ENCODE measurements at places on chromosomes 6 and 20. TPM values are rescaled to one million over a fixed set of nuclear protein-coding genes. Genes with fewer than 3 reads are reported as not detected.

TCP11 gene
- total RNA-seq: not detected

FAM162B gene
- 1.6 TPM for total RNA-seq

MAP7 gene
- total RNA-seq: 0.49 TPM

CYP39A1 gene
- total RNA-seq: 4.7 TPM

TINAG gene
- total RNA-seq: not detected

SYCP2 gene
- total RNA-seq: 0.74 TPM

PTPRT gene
- total RNA-seq: not detected

GJA10 gene
- not detected for total RNA-seq

TRAPPC3L gene
- not detected for total RNA-seq
